Activated CD4-positive, alpha-beta T cell treated with anti-CD3 and anti-CD28 coated beads, Interleukin-2, amount 50 U/mL, for 16 hours (primary cell): ENCODE measurements at places on chromosomes 2 and 18.

DNA sequence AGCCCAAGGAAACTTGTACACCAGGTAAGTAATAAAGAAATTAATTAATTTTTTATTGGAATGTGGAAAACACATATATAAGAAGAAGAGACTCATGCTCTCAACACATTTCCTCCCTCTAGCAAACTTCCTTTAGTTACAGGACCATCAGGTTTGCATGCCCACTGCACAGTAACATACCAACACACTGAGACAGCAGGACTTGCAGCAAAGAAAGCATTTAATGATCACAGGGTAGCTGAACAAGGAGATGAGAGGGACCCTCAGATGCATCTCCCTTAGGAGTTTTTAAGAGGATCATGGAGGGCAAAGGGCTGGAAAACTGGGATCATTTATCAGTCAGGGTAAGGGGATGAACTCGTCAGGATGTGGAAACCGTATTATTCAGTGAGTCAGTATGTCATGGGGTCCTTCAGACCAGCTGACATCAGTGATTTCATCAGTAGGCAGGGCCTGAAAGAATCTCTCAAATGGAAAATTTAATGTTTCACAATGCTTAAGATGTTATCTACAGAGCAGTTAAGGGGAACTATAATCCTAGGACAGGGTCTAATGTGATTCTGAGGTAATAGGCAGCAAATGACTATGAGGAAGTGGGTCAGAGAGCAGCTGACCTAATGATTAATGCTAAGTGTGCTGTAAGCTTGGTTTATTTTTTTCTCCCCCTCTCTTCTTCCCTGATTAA is 193.8 kb upstream of the RND3 start:
- no peak for DNase-seq

DNA sequence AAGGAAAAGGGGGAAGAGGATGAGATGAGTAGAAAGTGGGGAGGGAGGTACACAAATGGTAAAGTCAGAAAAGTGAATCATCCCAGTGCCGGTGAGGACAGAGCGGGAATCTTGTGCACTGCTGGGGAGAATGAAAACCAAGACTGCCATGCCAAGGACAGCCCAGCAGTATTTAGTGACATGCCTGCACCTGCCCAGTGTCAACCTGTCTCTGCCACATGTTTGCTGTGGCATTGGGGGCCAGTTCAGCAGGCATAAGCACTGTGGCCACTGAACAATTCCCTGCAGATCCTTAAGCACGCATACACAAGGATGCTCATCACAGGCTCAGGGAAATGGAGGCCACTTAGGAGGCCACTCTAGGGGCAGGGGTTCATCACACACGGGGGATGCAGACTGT is 5.2 kb upstream of the KCNK3 start:
- no peak for DNase-seq

- DNase-seq: no peak
Measured at GRCh38 chr2:54176577-54176976, 61.2 kb downstream of the ACYP2 start.

DNA sequence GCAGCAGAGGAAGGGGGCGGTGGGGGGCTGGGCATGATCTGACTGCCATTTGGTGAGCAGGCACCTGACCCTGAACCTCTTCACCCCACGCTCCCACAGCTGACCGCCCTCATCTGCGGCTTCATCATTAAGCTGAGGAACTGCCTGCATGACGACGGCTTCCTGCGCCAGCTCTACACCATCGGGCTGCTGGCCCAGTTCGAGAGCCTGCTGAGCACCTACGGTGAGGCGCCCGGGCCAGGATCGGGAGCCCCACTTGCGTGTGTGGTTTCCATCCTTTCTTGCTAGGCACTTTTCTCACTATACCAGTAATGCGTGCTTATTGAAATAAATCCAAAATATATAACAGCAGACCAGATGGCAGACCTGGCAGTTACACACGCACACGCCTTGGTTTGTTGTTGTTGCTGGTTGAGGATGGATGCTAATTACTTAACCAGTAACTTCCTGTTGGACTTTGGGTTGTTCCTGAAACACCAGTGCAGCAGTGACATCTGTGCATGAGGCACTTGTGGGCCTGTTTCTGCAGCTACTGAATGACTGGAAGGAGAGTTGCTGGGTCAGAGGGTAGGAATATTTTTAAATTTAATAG is 43.7 kb downstream of the COA5 start:
- DNase-seq: no peak

DNA sequence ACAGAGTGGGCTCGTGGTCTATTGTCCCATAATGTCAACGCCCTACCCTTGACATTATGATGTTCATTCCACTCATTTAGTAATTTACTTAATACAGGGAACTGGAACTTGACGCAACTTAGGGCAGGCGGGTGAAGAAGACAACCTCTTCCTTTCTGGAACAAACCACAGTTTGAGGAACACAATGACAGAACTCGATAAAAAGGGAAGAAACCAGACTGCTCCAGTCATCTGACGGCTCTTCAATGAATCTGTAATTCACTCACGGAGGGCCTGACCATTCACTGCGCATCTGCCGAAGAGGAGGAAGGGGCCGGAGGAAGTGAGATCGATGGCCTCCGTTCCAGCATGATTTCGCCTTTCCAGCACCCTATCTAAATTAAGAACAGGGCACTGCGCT is 83.2 kb downstream of the BCL2 start:
- no peak for DNase-seq

- DNase-seq: peak; percentile 51
Measured at GRCh38 chr18:3209859-3210569, 9.8 kb downstream of the MYOM1 start.

DNA sequence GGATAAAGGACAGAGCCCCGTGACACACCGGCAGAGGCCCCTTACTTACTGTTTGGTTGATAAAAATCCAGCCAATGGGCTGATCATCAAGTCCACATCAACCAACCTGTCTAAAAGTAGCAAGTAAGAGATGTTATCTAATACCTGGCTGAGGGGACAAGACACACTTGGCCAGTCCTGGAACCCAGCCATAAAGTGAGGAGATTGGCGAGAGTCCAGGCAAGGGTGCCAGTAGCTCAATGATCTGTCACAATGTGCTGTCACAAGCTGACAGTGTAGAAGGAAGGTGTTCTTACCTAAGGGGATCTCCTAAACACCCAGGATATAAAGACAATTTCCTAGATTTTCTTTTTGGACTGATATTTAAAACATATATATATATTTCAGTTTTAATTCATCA is 61.7 kb upstream of the IL1R2 start:
- DNase-seq: no peak

DNA sequence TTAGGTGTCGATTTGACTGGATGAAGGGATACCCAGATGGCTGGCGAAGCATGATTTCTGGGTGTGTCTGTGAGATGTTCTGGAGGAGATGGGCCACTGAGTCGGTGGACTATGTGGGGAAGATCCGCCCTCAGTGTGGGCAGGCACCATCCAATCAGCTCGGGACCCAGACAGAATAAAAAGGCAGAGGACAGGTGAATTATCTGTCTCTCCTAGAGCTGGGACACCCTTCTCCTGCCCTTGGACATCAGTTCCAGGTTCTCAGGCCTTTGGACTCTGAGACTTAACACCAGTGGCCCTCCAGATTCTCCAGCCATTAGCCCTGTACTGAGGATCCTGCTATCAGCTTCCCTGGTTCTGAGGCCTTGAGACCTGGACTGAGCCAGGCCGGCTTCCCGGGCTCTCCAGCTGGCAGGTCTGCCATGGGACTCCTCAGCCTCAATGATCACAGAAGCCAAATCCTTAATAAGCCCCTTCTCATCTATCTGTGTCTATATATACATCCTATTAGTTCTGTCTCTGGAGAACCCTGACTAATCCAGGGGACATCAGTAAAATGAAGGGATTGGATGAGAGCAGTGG is 11.7 kb downstream of the PROC start:
- no peak for DNase-seq

DNA sequence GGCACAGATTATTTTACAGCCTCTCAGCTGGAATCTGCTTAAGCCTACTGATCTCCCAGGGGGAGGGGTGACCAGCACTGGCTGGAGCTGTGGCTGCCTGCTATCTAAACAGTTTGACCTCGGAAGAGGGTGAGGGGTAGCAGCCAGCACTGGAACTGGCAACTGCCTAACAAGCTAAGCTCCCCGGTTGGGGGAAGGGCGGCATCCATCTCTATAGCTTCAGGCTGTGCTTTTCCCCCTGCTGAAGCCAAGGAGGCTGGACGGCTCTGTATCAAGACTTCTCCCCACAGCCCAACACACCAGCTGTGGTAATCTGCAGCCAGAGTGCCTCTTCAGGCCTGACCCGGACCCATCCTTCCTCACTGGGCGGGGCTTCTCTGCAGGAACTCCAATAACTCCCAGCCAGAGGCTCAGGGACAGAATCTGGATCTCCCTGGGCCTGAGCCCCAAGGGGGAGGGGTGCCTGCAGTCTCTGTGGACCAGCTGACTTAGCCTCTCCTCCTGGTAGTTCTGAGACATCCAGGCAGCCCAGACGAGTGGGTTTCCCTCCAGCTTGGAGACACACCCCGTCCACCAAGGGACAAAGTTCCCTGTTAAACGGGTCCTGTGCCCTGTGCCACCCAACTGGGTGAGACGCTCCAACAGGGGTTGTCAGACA is 560.2 kb downstream of the LRP1B start:
- no peak for DNase-seq

- no peak for DNase-seq
Measured at GRCh38 chr2:881204-881918, 69.3 kb upstream of the SNTG2 start.

- DNase-seq: no peak
Measured at GRCh38 chr18:28281400-28281799, 104.5 kb upstream of the CDH2 start.

GRCh38 chr18:36594621-36595020 is 234.2 kb downstream of the TPGS2 start:
- DNase-seq: no peak

DNA sequence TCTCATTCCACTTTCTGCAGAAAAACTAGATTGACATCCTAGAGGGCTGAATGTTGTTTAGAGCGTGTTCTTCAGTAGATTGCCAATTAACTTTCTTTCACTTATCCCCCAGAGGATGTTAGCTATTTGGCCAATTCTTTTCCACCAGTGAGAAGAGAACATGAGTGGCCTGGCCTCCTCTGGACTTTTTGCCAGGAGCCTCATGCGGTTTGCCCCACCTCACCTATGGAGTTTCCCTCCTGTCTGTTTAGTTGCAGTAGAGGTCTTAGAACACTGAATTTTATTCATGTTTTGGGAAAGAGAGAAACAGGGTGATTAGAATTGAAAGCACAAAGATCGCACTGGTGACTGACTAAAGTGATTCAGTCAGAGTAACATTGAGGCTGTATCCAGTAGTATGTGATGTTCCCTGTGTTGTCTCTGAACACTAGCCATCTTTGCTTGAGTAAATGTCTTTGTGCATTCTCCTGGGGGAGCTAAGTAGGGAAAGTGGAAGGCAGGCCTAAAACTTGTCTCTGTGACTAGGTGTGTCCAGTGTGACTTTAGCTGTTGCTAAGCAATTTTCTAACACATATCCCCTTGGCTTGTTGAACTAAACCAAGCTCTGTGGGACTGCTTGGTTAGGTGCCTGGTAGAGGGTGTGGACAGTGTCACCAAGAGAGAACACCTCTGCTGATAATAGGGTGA is 34.0 kb downstream of the UGP2 start:
- no peak for DNase-seq

GRCh38 chr2:25259737-25260124 is 82.0 kb downstream of the DNMT3A start:
- DNase-seq: no peak

DNA sequence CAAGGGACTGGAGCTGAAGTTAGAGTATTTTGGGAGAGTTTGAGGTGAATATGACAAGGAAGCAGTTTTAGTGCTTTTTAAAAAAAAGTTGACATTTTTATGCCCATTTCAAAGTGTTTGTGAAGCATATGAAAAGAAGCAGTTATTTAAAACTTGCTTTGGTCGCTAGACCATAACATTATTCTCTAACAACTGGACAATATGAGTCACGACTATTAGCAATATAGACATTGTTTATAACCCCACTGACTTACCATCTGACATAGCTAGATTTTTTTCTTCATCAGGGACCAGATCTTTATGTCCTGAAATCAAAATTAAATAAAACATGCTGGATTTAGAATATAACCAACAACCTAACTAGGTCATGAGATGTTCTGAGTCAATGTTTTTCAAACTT is 22.6 kb upstream of the DYTN start:
- no peak for DNase-seq

DNA sequence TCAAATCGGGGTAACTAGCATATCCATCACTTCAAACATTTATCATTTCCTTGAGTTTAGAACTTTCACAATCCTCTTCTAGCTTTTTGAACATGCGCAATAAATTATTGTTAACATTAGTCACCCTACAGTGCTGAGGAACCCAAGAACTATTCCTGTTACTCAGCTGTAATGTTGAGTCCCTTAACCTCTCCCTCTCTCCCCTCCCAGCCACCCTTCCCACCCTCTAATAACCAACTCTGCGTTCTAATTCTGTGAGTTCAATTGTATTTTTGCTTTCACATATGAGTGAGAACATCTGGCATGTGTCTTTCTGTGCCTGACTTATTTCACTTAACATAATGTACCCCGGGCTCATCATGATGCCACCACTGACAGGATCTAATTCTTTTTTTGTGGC is 78.6 kb upstream of the RANBP2 start:
- DNase-seq: no peak

DNA sequence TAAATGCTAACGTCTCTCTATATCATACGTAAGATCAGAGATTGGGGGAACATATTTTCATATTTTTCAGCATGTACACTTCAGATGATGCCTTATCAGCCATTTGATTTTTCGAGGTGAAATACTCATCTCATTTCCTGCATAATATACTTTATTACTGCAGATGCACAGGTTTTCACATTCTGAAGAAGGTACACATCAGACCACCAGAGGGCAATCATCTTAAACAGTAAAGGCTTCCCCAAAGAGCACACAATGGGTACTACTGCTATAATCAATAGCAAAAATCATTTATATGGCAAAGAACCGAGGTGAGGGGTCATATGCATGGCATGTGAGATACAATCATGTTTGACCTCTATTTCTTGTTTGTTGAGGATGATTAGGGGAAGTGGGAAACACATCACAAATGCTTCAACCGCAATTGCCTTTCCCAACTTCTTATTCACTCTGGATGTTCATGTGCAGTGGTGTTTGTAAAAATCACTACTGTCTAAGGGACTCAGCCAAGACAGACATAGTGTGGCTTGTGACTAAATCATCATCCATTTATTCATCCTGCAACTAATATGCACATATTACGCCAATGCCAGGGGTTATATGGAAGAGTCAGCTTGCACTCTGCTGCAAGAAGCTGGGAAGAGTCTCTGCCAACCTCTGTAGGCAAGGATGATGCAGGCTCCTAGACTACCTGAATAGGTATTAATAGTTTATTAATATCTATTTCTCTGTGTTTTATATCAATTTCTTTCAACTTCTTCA is 118.7 kb downstream of the EPB41L3 start:
- DNase-seq: peak; percentile 36

GRCh38 chr18:23740105-23740830 is 51.0 kb downstream of the LAMA3 start:
- no peak for DNase-seq

DNA sequence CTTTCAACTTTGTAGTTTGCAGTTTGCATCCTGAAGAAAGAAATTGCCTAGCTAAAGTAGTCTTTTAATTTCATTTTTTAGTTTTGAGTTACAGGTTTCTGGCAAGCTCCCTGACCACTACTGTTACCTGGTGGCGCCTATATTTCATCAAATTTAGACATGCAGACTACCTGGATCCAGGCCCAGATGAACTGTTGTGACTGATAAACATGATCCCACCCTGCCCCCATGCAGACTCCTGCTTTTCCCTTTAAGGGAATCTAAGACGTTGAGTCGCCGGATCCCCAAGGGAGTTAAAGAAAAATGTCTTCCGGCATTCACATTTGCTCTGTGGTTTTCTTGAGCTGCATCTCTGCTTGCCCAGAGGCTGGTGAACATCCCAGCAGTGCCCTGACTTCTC is 22.2 kb downstream of the METAP1D start:
- no peak for DNase-seq

GRCh38 chr2:98637401-98638147 is 29.2 kb downstream of the UNC50 start:
- DNase-seq: peak; percentile 75
